ENCODE measurements at places on chromosomes 13 and 19.

- no peak for DNase-seq
Measured at GRCh38 chr13:76610819-76611415, 275.3 kb downstream of the KCTD12 start.

DNA sequence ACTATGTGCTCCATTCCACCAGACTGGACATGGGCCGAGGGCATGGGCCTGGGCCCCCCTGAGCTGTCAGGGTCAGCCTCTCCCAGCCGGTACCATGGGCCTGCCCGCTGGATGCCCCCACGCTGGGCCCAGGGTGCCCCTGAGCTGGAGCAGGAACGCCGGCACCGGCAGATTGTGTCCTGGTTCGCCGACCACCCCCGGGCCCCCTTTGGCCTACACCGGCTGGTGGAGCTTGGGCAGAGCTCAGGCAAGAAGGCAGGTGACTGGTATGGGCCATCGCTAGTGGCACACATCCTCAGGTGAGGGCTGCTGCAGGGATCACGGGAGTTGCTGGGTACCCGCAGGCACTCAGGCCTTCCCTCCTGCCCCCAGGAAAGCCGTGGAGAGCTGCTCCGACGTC lies 3.1 kb downstream of the ATG4D start:
- no peak for DNase-seq

- no peak for DNase-seq
Measured at GRCh38 chr19:36876993-36877938, 26.6 kb downstream of the ZNF345 start.

DNA sequence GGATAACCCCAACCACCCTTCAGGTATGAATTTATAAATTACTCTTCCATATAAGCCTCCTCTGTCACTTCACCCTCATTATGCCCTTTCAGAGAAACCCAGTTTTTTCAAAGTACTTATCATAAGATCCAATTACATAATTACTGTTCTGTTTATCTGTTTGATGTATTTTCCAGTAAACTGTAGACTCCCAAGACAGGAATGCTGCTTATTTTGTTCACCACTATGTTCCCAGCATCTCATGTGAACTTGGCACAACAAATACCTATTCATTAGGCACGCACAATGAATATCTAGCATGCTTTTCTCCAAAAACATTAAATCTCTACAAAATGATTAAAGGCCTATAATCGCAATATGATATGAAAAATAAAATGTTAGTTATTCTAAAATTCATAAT lies 13.2 kb downstream of the ENOX1 start:
- DNase-seq, result no peak

- DNase-seq, result no peak
Measured at GRCh38 chr13:22201375-22201925, 530.6 kb downstream of the FGF9 start.

DNA sequence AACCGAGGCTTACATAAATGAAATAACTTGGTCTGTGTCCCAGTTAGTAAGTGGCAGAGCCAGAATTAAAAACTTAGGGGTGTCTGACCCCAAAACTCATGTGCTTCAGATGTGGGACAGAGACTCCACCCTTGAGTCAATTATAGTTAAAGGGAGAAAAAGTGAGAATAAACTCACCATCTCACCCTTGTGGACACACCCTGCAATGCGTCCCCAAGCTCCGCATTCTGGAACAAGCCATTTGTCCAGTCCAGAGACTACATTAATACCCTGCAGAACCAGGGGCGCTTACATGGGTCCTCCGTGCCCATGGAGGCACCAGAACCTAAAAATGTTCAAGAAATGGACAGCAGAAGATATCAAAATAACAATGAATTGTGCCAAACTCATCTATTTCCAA lies 207.0 kb upstream of the ZNF507 start:
- DNase-seq, result no peak

DNA sequence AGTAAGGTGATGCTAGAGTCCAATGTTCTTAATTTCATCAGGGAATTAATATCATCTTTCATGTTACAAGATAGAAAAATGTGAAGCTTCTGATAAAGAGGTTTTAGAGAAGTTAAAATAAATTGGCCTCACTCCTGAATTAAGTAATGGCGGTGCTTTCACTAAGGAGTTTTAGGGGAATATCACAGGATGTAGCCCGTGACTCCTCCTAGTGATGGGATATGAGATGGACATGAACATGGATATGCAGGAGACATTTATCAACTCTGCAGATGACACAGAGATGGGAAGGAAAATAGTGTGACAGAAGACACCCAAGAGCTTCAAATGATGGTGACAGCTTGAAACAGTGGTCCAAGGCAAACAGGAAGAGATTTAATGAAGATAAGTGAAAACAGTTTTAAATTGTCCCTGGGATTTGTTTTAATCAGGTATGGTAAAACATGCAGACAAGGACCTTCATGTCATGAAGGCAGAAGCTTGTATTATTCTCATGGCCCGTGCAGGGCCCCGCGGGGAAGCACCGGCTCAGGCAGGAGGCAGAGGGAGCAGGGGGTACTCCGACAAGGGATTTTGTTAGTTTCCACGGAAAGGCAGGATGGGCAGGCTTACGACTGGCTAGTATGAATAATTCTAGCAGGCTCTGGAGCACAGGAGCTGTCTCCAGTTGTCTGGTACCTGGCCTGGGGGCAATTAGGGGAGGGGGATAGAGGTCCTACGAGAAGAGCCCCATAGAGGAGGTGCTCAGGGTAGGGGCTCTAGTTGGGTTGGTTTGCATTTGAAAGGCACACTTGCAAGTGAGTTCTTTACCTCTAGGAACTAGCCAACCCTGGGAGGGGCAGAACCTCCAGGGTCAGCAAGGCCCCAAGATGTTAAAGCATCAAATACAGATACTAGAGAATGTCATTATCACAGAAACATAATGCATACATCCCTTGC lies 38.7 kb upstream of the FARP1 start:
- DNase-seq, result no peak

- no peak for DNase-seq
Measured at GRCh38 chr19:33524024-33524664, 2.6 kb upstream of the PEPD start.

DNA sequence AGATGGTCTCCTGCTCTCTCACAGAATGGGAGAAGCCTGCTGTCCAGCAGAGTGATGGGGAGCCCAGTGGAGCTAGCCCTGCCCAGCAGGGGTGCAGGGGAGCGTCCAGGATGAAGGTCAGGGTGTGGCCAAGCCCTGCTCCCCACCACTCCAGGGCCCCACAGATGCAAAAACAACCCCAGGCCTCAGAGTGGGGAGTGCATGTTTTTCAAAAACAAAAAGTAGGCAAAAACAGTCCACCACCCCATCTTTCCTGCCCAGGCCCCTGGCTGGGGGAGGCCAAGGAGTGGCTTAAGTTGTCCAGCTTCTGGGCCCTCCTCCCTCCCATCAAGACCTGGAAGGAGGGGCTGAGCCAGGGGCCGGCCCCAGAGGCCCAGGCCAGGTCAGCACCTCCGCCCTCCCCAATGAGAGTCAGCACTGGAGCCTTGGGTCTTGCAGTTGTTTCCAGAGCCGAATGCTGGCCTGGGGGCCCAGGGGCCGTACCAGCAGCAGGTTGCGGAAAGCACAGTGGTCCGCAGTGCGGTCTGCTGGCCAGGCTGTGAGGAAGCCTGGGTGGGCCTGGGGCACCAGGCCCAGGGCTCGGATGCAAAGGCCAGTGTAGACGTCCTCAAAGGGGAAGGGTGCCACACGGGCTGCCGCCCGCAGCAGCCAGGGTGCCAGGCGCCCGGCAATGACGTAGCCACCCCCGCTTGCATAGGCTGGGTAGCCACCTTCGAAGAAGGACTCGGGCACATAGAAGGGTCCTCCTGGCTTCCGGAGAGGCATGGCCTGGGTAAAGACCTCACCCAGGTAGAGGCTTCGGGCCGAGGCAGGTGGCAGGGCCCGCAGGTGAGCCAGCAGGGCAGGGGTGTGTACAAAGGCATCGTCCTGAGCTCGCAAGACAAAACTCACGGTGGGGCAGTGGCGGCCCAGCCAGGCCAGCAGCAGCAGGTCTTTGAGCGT lies 1.7 kb downstream of the B3GNT8 start:
- no peak for DNase-seq

All from NCI-H2171 (cell line).